ENCODE measurements at places on chromosomes 7 and 10. TPM values are rescaled to one million over a fixed set of nuclear protein-coding genes. Genes with fewer than 3 reads are reported as not detected.
A peak's percentile ranks its signal among the peaks of the same experiment; 100 is the strongest.

DNA sequence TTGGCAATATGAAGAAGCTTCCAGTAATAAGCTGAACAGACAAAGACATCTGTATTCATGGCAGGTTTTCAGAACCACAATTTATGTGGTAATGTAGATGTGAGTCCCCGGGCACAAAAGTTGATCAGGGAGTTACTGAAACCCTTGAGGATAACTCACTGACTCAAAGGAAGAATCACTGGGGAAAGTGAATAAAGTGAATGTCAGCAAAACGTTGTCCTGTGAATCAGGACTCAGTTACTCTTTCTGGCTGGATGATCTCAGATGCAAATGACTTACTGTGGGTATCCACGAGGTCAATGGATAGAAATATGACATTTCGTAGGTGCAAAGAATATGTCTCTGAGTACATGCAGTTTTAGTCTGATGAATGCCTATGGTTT, 172.8 kb upstream of the CTBP2 start:
- DNase-seq = no peak

DNA sequence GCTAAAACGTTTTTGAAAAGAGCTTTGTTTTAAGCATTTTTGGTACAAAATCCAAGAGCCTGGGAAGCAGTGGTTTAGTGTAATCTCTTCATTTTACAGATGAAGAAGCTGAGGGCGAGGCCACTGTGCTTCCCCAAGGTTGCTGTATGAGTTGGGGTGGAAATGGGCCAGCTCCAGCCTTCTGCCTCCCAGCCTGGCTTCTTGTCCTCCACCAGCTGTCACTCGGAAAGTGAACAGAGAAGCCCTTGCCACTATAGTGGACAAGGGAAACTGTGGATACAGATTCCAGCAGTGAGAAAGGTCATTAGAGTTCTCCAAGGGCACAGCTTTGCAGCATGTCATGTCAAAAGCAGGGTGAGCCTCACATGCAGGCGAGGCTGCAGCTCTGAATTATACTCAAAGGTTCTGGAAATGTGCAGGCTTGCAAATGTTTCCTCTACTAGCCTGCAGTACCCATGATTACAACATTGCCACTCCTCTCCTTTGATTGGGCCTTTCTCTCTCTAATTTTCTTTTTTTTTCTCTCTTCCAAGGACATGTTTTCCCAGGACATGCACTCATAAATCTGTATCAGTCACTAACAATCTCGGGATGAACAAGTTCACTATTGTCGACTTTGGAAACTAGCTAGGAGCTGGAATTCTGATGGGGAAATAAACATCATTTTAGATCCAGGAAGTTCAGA, 33.0 kb downstream of the BAMBI start:
- no peak for DNase-seq

DNA sequence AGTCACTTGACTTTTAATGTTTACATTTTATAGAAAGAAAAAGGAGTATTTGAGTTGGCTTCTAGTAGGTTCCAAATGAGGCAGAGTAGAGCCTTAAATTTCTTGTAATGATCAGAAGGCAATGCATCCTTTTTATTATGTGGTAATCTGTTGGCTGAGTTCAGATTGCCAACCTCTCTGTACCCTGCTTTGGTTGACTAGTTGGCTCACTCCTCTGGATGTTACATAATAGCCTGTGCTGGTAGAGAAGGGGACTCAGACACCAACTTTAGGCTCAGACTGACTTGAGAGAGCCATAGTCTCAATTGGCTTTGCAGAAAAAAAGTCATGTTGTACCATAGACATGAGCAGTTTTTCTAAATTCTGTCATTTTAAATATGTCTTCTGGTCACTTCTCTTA, 46.8 kb upstream of the GLCCI1 start:
- DNase-seq = no peak

DNA sequence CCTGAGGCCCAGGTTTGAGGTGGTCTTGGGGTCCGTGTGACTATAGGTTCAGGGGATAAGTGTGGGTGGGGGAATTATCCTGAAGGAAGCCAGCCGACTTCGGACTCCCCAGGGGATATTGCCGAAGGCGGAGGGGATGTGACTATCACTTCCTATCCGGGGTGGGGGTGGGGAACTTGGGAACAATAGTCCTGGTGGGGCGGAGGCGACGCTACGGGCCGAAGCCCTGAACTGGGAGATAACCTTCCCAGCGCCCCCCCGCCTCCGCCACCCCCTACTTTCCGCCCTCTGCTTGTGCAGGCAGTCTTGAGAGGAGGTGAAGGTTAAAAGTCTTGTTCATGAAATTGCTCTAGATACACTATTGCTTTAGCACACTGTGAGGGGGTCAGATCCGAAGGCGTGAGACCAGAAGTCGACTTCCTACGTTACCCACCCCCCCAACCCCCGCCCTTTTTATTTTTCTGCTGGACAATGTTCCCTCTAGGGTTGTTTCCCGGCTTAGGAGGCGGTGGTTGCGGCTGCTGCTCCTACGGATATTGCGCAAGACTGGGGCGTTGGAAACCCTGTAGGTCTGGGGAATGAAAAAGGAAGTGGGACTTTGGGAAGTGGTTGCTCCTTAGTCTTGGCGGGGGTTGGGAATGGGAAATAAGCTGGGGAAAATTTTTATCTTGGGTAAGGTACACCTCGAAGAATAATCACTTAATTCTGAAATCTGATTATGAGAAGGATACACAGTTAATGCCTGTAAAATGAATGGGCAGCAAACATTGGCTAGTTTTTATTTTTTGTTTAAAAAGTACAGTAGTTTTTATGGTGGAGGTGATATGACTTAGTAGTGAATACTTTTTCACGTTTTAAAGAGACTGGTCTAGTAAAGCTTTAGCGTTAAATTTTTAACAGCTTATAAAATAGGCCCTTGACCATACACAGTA, 1.5 kb downstream of the PTPN12 start:
- peak; percentile 81 for DNase-seq

GRCh38 chr10:30182191-30183054, 123.0 kb upstream of the JCAD start:
- DNase-seq = no peak

- no peak for DNase-seq
Measured at GRCh38 chr10:49286686-49287085, 12.3 kb upstream of the C10orf71 start.

DNA sequence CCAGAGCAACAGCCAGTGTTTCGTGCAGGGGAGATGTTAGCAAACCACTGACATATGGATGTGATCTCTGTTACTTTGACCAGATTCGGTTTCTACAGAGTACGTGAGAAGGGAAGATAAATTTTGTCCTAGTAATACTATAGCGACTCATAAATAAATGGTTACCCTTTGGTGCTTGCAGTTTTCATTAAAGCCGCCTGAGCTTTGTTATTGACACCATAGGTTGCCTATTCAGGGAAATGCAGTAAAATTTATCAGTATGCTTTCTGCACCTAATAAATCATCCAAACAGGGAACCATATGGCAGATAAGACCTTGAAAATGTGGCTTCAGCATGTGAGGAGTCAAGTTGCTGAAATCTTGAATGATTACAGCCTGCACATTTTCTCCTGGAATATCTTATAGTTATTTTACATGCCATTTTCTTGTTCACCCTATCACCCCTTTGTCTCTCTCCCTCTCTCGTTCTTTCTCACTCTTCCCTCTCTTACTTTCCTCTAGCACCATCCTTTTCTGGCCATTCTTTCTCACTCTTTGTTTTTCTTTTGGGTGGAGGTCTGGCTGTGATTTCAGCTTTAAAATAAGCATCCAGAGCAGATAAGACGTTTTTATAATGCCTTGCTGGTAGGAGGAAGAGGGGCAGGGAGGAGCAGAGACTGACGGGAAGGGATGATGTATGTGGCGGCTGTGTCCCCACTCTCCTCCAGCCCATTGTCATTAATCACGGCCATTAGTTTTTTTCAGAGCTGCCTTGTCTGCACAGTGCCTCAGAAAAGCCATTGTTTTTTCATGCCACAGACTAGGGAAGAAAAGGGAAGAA, 182.5 kb downstream of the LRMDA start:
- no peak for DNase-seq

DNA sequence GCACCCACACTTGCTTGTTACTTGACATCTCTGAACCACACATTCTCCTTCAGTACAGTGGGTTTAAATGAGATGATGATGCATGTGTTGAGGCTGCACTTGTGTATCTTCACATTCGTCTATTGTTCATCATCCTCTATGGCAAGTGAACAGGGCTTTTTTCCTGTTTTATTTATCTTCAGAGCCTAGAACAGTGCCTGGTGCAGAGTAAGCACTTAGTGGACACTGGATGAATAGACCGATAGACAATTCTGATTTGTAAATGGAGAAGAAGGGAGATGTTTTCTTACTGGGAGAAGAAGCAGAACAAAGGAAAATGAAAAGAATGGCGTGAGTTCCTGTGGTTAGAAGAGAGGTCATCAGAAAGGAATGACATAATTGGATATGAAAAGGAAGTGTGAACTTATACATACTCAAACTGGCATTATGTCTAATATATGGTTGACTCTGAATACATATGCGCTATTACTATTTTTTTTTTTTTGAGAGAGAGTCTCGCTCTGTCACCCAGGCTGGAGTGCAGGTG, 99.7 kb downstream of the AVL9 start:
- DNase-seq = no peak

- DNase-seq = peak; percentile 48
Measured at GRCh38 chr7:131506597-131506996, 49.8 kb downstream of the PODXL start.

DNA sequence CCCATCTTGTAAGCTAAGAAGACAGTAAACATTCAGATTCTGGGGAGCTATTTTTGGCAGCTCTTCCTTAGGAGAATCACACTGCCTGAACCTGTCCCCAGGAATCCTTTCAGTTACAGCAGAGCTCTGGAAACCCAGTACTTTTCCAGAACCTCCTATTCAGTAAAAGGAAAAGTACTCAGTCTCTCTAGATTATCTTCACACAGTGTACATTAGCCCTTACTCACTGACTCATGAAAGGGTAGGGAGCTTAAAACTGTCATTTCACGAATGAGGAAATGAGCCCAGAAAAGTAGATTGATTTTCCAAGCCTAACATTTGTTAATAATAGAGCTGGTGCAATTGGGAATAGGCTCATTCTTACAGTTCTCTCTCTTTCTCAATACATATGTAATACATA, 3.9 kb upstream of the CNNM1 start:
- no peak for DNase-seq

DNA sequence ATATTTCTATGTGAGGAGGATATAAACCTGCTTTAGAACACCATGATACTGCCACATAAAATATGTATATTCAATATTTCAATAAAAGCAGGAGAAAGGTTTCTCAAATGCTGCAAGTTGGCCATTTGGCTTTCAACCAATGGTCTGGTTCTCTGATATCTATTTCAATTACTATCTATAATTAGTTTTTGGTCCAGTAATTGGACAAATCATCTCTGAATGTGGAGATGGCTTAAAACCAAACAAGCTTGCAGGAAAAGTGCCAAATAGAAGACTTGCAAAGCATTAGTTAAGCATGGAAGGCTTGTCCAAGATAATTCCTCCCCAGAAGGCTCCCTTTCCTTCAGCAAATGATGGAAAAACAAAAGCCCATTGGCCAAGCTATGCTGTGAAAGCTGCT, 140.1 kb downstream of the CPEB3 start:
- DNase-seq = no peak

STAMBPL1 gene
- total RNA-seq = 2.3 TPM

FAM180A gene
- total RNA-seq = not detected

LOXL4 gene
- total RNA-seq = 1.4 TPM
